BJ (cell line): ENCODE measurements at places on chromosomes 3 and 15. TPM values are rescaled to one million over a fixed set of nuclear protein-coding genes. Genes with fewer than 3 reads are reported as not detected.

DNA sequence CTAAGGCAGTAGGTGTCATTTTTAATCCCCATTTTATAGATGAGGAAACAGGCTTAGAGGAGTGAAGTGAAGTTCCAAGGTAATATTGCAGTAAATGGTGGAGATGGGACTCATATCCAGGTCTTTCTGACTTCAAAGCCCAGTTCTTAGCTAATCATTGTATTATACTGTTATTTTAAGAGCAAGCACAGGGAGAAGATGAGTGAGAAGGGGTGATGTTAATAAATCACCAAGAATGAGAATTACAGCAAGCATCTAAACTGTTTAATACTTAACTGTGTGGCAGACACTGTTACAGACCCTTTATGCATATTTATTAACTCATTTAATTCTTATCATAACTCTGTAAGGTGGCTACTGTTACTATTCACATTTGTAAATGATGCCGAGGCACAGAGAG lies 61.2 kb downstream of the VPS8 start:
- DNase-seq: no peak

DNA sequence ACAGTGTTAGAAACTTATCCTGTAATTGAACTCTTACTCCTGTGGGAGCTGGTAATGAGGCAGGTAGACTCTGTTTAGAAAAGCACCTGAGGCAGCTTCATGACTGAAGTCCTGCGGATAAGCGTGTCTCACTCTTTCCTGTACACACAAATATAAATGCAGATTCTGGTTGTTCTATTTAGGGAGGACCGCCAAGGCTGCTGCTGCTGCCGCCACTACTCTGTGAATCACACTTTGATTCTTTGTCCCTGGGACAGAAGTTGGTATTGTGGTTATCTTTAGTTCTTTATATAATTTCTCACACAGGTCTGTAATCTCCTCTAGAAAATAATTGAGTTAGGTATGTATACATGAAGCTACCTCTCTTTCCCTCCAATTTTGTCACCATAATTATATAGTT lies 3.6 kb downstream of the LSAMP start:
- DNase-seq: no peak

Gene GALNT15
- 5.0 and 5.4 TPM in 2 replicates for polyA plus RNA-seq

DNA sequence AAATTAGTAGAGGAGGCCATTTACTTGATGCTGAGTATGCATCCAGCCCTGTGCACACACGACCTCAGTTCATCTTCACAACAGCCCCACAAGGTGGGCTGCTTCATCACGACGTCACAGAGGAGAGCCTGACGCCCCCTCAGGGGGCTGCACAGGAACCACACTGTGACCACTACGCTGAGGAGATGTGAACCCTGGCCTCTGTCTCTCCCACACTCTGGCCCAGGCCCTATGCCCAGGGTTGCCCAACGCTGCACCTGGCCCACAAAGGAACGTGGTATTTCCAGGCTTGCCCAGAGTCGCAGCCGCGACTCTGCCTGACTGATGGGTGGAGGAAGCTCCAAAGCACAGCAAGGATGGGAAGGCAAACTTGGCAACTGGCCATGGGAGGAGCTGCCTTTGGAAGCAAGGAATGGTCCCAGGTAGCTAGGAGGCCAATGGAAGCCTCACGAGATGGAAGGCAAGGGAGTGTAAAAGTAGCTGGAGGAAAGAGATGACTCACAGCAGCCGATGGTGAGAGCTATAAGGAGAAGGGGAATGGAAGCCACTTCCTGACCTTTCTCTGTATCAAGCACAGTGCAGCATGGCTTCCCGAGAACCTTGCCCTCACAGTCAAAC lies 226.0 kb downstream of the KLF13 start:
- no peak for DNase-seq

Gene ZNF621
- 13.2 and 17.3 TPM in 2 replicates for polyA plus RNA-seq

Gene CPOX
- polyA plus RNA-seq: 11.1 and 13.8 TPM in 2 replicates

Gene UROC1
- not detected in 2 replicates for polyA plus RNA-seq

Gene TGM4
- not detected in 2 replicates for polyA plus RNA-seq
